Memory B cell (primary cell): ENCODE measurements at places on chromosomes 2 and 18.

DNA sequence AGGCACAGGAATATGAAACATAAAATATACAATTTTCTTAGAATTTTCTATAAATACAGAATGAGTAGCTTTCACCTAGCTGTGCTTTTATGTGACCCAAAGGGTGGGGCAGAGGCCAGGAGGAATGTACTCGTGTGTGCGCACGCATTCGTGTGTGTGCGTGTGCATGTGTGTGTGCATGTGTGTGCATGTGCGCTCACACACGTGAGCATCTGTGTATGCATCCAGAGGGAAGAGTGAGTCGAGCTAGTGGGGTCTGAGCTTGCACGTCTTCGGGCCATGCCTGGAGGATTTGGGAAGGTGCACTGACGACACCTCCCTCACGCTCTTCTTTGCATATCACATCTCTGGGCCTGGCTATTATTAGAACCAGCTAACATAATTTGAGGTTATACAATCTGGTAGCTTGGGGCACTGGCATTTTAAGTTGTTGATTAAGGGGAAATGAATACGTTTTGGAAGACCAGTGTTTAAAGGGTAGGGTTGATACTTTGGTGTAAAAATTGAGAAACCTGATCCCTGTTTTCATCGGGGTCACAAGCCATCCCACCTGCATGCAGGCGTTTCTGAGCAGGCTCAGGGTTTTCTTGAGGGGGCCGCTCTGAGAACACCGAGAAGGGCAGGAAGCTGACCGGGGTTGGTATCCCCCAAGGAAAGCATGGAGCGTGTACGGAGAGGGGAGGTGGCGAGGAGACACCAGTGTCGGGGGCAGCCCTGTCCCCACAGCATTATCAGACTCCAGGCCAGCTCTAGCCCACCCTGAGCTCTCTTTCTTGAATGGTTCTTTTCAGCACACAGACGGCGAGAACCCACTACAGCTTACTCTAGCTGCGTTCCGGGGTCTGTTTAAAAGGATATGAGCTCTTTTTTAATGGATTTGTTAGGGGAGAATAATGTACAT lies 85.3 kb downstream of the LRRFIP1 start:
- no peak for DNase-seq

DNA sequence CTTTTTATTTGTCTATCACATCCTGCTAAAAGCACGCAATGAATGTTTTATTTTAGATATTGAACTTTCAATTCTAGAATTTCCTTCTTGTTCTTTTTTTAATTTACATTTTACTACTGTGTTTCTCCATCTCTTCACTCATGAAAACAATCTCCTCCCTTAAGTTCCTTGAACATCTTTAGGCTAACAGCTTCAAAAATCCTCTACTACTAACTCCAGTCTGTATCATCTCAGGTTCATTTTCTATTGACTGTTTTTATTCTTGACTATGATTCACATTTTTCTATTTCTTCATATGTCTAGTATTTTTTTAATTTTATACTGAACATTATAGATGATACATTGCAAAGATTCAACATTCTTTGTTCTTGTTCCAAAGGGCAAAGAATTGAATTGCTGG lies 79.2 kb upstream of the NCK2 start:
- DNase-seq: no peak

DNA sequence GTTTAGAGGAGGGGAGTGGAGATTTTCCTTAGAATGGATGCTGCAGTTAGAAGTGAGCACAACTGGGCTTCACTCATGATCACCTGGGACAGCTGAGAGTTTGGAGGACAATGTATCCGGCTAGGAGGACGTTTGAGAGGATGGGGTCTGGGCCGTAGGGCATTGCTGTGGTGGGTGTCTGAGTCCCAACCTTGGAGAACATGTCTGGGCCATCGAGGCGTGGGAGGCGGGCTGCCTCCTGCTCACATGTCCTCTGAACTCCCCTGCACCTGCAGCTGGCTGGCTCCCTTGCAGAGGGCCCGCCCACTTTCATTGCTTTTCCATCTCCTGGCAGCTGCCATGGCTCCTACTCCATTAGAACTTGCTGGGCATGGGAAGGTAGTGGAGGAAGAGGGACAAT lies 203.0 kb upstream of the PXDN start:
- no peak for DNase-seq

DNA sequence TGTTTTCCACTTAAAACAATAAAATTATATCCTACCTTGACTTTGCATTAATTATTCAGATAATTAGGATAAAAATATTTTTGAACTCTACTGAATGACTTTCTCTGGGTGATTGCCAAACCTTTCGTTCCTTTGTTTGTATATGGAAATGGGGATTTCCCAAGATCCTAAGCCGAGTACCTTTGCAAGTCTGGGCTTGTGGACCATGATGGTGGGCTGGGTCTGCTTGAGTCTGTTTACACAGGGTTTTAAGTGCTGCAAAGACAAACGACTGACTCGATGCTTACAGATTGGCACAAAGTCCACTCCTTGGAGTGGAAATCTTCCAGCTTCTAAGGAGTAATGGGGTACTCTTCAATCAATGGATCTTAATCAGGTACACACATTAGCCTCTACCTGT lies 659.5 kb downstream of the TSN start:
- DNase-seq: no peak

DNA sequence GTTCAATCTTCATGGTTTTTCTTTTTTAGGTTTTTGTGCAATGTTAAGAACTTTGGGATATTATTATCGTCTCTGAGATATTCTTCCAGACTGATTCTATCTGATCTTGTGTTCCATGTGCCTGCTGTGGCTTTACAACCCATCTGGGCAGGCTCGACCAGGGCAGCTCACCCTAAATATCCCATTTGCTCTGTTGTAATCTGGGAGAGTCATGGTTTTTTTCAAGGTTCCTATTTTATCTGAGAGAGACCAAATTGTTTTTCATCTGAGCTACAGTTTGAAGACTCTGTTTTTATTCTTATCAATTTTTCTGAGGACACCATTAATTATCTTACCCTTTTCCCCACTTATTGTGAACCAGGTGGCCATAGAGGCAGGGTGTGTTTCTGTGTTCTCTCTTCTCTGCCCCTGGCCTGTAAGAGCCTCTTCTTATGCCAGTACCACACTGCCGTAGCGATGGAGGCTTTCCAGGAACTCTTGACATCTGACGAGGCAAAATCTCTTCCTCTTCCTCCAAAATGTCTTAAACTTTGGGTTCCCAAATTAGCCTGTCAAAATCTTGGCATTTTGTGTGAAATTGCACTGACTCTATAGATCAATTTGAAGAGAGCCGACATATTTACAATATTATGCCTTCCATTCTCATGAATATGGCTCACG lies 3.1 kb downstream of the SP140L start:
- DNase-seq: no peak

DNA sequence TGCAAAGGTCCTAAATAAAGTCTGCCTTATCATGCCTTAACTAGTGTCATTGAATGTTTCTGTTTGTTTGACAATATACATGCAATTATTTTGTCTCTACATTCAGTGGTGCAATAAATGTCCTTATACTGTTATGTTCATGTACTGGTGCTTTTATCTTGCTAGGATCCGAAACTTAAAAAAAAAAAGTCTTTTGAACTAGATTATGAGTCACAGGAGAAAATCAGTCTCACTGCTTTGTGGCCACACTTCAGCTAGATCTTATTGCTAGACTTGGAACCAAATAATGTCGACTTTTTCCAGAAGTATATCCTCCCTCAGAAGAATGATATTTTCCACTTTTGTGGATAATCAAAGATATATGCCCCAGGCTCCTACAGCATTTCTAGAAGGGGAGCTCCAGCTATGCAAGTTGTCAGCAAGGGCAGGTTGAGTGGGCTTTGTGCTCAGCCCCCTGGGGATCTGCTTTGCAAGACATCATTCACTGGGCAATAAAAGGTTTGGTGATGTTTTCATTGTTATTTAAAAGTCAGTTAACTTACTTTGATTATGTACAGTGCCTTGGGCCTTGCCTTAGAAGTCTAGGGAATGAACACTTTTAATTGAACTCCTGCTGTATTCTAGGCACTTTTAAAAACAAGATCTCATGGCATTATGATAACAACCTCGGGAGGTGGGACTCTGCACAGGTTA lies 157.1 kb upstream of the LRRTM1 start:
- DNase-seq: no peak

- no peak for DNase-seq
Measured at GRCh38 chr2:127676906-127677305, 1.6 kb upstream of the LIMS2 start.

- no peak for DNase-seq
Measured at GRCh38 chr2:214104219-214104618, 306.6 kb upstream of the VWC2L start.

GRCh38 chr2:73072129-73072395 lies 550 bp upstream of the SFXN5 start:
- DNase-seq: no peak

- no peak for DNase-seq
Measured at GRCh38 chr18:13500227-13500865, 226.0 kb downstream of the FAM210A start.

GRCh38 chr2:45494978-45495293 lies 116.1 kb downstream of the SRBD1 start:
- DNase-seq: no peak

DNA sequence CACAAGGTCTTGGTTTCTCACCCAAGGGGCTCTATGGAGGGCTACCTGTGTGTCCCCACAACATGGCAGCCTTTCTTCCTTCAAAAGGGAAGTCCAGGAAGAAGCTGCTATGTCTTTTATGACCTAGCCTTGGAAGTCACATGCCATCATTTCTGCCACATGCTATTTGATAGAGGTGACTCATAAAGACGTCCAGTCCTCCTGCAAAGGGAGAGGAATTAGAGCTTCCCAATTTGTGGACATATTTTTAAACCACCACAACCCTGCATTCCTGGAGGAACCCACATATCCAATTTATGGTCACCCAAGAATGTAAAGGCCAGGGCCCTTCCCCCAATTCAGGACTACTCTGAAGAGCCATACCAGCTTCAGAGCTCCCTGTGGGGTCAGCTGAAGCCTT lies 246.2 kb downstream of the CYP26B1 start:
- DNase-seq: no peak

- DNase-seq: no peak
Measured at GRCh38 chr2:68824831-68825230, 46.4 kb downstream of the BMP10 start.

- no peak for DNase-seq
Measured at GRCh38 chr18:59400407-59400806, 41.3 kb upstream of the LMAN1 start.

- no peak for DNase-seq
Measured at GRCh38 chr2:43327119-43327518, 100.7 kb upstream of the ZFP36L2 start.

DNA sequence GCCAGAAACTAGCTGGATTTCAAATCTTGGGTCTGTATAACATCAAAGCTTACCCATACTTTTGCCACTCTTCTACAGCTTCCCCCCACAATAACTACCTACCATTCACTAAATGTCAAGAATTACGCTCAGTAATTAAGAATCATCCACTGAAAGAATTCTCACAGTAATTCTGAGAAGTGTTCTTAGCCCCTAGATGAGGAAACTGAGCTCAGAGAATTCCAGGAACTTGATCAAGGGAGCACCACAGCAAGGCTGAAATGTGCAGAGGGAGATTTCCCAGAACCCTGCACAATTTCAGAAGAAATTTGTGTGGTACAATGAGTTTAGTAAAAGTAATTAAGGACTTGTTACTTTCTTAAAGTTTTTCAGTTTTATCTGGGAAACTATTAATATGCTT lies 194.5 kb upstream of the STK17B start:
- no peak for DNase-seq

- no peak for DNase-seq
Measured at GRCh38 chr2:142061733-142062132, 69.1 kb downstream of the LRP1B start.
